RPMI8226 (cell line): ENCODE measurements at places on chromosomes 3 and 15.

DNA sequence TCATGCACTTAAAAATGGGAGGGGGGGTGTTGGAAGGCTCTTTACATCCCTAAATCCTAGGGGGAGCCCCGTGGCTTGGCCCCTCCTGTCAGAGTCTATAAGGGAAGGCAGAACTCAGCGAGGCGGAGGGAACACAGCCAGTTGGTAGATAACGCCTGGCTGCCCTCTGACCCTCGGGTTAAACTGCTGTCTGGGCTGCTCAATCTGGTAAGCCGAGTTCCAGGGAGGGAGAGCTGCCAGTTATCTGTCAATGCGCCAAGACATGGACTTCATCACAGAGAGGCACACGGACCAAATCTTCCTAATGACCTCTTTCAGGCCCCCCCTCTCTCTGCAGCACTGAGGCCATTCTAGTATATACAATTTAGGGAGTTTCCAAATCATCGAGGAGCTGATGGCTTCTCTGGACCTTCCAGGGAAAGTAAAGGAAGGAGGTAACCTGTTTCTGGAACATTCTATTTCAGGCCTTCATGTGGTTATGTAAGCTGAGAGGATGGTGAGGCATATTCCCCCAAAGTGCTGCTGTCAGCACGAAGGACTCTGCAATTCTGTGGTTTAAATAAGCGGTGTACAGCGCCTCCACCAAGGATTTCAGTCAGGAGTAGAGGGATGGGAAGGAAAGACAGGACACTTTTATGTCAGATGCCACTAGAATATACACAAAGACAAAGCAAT lies 349.0 kb downstream of the MCTP2 start:
- DNase-seq = no peak

- no peak for DNase-seq
Observed at GRCh38 chr15:83993591-83993990, 242.0 kb upstream of the GOLGA6L4 start.

DNA sequence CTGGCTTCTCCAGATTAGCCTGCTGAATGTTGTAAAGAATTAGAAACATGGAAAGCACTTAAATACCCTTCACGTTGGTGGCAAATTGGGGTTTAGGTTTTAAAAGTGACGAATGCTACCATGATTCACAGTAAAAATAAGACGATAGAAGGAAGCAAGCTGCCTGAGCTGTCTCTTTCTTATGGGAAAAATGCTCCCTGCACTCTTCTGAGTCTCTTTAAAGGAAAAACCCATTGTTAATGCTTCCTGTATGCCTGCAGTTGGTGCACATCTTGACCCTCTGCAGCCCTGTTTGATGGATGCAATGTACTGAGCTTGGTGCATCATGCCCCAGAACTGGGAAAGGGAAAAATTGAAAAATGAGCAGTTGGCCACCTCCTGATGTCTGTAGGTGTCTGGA lies 258.6 kb upstream of the RASGRP1 start:
- DNase-seq = no peak

DNA sequence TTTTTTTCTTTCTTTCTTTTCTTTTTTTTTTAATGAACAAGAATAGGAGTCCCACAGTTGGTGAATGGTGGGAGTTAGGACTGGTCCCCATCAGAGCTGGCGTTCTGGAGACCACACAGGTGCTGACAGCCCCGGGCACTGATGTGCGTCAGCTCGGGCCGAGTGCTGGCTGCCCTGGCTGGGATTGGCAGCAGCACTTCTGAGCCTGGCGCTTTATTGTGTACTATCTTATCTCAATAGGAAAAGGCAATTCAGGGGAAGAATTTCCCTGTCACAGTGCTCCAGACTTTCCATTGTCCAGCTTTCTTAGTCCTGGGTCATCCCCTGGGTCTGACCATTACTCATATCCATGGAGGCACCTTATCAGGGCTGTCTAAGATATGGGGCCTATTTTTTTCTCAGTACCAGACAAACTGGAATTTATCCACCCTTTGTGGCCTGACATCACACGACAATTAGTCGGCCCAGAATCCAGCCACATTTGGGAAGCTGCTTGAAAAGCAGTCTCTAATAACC lies 54.1 kb downstream of the TMEM44 start:
- DNase-seq = no peak

DNA sequence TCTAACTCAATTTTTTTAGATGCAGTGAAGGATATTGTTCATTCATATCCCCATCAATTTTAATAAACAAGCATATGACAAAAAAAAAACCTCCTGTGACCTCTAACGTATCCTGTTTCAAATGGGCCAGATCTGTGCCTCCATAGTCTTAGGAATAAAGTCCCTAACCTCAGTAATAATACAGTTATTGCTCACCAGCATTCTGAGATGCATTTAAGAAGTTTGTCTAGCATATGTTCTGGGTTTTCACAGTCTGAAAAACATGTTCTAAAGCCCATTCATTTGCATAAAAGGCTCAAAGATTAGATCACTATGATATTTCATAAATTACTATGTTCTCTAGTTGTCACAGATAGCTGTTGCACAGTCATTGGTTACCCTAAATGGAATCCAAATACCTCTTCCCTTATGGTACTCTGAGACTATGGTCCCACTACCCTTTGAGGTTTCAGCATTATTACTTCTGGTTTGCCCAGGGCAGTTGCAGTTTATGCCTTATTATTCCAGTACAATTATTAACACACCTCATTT lies 190.1 kb downstream of the ZIC4 start:
- DNase-seq = no peak
